ENCODE measurements at places on chromosomes 3 and 15. TPM values are rescaled to one million over a fixed set of nuclear protein-coding genes. Genes with fewer than 3 reads are reported as not detected.

The TRIM42 gene
- total RNA-seq, result not detected

The DZIP1L gene
- total RNA-seq, result 29.4 TPM

The PLIN1 gene
- 0.14 TPM for total RNA-seq

The IL5RA gene
- total RNA-seq, result not detected

The MLF1 gene
- total RNA-seq, result 12.9 TPM

The TGM5 gene
- total RNA-seq, result not detected

The MEIS2 gene
- 53.5 TPM for total RNA-seq

The GOLGA8J gene
- total RNA-seq, result not detected

The KLHL40 gene
- not detected for total RNA-seq

The CPN2 gene
- total RNA-seq, result not detected
